ENCODE measurements at places on chromosomes 2 and 18.
A peak's percentile ranks its signal among the peaks of the same experiment; 100 is the strongest.

DNA sequence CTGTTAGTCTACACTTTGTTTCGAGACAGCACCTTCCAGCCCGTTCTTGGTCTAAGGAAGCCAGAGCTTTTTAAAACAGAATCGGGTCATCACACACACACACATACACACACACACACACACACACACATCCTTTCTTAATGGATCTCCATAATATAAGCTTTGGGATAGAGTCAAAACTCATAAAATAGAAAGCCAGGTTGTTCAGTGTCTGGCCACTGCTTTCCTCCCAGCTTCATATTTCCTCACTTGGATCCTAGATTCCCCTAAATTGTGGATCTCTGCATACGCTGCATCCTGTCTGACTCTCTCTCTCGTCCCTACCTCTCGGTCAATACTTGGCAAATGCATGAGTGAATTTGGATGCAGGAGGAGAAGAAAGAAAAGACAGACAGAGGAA lies 120.5 kb upstream of the SLC14A2 start:
- H3K4me1 ChIP-seq = no peaks in the 10 kb centered on the region
- no peak for DNase-seq
- H3K4me3 ChIP-seq = no peak overlapping the region
- H3K36me3 ChIP-seq = no peaks in the 10 kb centered on the region

DNA sequence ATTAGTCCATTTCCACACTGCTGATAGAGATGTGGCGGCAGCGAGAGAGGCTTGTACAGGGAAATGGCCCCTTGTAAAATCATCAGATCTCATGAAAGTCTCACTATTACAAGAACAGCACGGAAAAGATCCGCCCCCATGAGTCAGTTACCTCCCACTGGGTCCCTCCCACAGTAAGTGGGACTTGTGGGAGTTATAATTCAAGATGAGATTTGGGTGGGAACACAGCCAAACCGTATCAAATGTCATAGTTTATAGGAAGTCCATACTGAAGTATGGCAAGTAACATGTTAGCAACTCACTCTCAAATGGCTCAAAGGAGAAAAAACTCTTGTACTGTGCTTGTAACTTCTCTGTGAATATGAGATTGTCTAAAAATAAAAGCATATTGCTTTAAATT lies 56.1 kb downstream of the FARP2 start:
- H3K36me3 ChIP-seq = peaks cover 21% of the 10 kb centered on the region
- DNase-seq = no peak
- no peak overlapping the region for H3K4me3 ChIP-seq
- H3K27me3 ChIP-seq = no peaks in the 10 kb centered on the region

- no peak overlapping the region for H3K4me3 ChIP-seq
- no peaks in the 10 kb centered on the region for H3K4me1 ChIP-seq
- H3K27me3 ChIP-seq = no peaks in the 10 kb centered on the region
- no peak for DNase-seq
- peaks cover 73% of the 10 kb centered on the region for H3K36me3 ChIP-seq
These were observed 33.2 kb downstream of the SMARCAL1 start for GRCh38 chr2:216445501-216445900.

DNA sequence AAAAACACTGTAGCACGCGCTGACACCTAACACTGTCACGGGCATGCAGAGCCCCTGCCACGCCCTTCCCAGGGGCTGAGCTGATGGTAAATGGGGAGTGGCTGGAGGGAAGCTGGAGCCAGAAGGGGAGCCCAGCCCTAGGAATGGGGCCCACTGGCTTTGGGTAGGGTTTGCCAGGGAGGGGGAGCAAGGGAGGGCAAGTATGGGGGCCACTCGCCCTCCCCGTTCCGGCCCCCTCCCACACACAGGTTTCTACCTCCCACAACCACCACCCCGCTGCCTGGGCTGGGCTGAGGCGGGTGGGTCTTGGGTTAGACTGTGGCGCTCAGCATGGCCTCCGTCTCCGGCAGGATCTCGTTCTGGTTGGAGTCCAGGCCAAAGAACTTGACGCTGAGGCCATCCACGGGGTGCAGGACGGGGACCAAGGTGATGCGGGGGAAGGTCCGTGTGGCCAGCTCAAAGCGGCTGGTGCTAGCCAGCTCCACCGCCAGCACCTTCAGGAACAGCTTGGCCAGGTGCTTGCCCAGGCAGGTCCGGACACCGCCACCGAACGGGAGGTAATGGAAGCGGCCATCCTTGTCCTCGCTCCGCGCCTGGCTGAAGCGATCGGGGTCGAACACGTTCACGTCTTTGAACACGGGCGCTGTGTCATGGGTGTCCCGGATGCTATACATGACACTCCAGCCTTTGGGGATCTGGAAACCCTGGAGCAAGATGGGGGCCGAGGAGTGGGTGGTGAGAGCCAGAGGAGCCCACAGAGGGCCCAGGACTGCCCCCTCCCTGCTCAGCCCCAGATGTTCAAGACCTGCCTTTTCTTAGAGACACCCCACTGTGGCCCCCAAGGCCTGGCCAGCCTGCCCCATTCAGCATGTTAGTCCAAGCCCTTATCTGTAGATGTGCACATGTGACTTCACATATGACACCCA lies 15.5 kb downstream of the CYP26B1 start:
- DNase-seq = no peak
- H3K36me3 ChIP-seq = no peaks in the 10 kb centered on the region
- no peak overlapping the region for H3K27ac ChIP-seq
- H3K27me3 ChIP-seq = no peaks in the 10 kb centered on the region
- no peak overlapping the region for H3K4me3 ChIP-seq
- no peaks in the 10 kb centered on the region for H3K4me1 ChIP-seq

DNA sequence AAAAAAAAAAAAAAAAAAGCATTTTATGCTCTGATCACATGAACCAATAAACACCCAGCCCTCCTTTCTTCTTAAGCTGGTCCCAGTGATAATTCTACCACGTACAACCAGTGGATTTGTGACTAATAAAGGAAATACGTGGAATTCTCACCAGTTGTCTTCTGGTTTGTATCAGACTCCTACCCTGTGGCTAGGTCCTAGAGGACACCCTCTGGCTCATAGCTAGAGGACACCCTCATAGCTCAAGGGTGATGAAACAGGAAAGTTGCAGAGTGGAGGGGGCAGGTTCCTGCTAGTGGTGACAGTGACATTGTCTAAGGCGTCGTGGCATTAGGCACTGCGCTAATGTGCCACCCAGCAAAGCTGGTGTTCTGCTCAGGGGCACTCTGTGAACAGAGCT lies 167.8 kb downstream of the BCL11A start:
- no peaks in the 10 kb centered on the region for H3K36me3 ChIP-seq
- DNase-seq = no peak
- H3K4me3 ChIP-seq = no peak overlapping the region
- no peak overlapping the region for H3K27ac ChIP-seq

DNA sequence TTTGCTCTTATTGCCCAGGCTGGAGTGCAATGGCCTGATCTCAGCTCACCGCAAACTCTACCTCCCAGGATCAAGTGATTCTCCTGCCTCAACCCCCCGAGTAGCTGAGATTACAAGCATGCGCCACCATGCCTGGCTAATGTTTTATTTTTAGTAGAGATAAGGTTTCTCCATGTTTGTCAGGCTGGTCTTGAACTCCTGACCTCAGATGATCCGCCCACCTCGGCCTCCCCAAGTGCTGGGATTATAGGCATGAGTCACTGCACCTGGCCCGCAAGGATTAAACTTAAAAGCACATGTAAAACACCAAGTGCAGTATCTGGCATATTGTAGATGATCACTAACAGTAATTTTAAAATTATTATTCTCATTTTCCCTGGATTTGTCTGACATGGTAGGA lies 72.9 kb downstream of the C1QL2 start:
- no peak overlapping the region for H3K27ac ChIP-seq
- H3K36me3 ChIP-seq = no peaks in the 10 kb centered on the region
- DNase-seq = no peak
- H3K4me3 ChIP-seq = no peak overlapping the region
- no peaks in the 10 kb centered on the region for H3K4me1 ChIP-seq

DNA sequence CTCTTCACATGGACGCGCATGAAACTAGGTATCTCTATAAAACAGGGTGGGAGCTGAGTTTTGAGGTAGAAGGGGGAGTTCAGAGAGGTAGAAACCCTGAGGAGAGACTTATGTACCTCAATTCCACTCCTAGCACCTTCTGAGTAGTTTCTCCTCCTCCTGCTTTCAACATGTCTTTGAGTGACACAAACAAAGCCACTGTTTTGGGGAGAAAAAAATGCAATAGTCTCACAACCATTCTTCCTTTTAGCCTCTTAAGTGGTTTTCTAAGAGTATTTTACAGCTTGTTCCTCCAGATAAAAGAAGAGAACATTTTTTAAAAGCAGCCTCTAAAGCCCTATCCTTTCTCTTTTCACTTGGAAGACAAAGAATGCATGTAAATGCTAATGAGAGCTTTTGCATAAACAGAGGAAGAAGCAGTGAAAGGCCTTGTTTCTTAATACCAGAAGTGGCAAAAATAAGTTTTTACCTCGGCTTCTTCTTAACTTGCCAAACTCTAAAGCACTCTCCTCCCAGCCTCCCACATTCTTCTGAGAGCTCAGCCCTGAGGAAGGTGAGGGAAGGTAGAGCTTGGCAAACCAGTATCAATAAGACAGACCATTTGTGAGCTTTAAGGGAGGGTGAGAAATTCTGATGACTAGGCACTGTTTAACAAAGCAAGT lies 1304.4 kb upstream of the ACVR2A start:
- H3K36me3 ChIP-seq = no peaks in the 10 kb centered on the region
- H3K27me3 ChIP-seq = no peaks in the 10 kb centered on the region
- no peaks in the 10 kb centered on the region for H3K4me1 ChIP-seq
- no peak overlapping the region for H3K4me3 ChIP-seq

DNA sequence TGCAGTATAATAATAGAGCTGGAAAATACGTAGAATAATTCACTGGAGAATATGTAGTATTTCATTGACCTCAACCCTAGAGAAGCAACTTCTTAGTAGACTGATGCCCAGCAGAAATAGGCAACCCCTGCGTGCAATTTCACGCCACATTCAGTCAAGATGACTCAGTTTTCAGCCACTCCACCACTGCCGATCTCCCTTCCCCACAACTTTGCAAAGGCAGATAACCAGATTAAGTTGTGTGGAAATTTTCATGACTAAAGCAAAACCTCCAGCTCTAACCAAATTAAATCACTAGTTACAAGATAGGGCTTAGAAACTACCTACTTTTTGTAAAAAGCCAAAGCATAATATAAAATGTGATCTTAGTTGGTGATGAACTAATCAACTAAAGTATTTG lies 63.3 kb upstream of the STK17B start:
- H3K4me1 ChIP-seq = peaks cover 68% of the 10 kb centered on the region
- no peak overlapping the region for H3K4me3 ChIP-seq
- peak overlapping the region; percentile 19 for H3K27ac ChIP-seq
- H3K36me3 ChIP-seq = no peaks in the 10 kb centered on the region
- DNase-seq = no peak

GRCh38 chr2:179177694-179178093 lies 86.9 kb downstream of the SESTD1 start:
- no peaks in the 10 kb centered on the region for H3K27me3 ChIP-seq
- H3K27ac ChIP-seq = no peak overlapping the region
- no peak for DNase-seq
- no peaks in the 10 kb centered on the region for H3K36me3 ChIP-seq
- H3K4me3 ChIP-seq = no peak overlapping the region

DNA sequence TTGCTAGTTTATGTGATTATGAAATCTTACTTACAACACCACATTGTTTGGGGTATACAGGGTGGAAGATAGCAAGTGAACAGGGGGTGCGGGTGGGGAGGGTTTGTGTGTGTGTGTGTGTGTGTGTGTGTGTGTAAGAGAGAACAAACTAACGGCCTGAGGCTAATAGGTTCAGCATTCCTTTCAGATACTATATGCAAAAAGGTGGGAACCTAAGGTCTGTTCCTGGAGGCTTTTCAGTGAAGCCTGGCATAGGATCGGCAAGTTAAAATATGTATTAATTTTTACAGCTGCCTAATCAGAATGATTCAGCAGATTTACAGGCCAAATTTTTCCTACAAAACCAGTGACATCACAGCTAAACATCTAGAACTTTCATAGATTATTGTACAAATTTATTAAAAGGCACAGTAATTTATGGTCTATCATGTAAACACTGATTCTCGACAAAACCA lies 7.6 kb upstream of the SPDYA start:
- H3K4me3 ChIP-seq = no peak overlapping the region
- H3K4me1 ChIP-seq = no peaks in the 10 kb centered on the region
- H3K36me3 ChIP-seq = peaks cover 42% of the 10 kb centered on the region
- DNase-seq = no peak
- H3K27me3 ChIP-seq = no peaks in the 10 kb centered on the region
- no peak overlapping the region for H3K27ac ChIP-seq
